RPMI8226 (cell line): ENCODE measurements at places on chromosomes 12 and 14.

DNA sequence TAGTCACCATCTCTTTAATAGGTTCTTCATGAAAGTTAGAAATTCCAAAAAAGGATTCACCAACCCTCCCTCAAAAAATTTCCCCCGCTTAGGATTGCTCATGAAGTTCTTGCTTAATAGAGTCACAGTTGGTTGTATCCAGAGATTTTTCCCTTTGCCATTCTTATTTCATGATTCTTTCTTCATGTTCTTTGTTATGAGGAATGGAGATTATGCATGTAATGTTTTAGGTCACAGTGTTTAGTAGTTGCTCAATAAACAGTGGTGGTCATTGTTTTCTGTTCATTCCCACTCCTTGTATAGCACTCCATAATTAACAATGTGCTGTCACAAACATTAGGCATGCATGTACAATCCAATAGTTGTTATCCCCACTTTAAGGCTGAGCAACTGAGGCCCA, 51.2 kb upstream of the RTRAF start:
- DNase-seq: no peak

DNA sequence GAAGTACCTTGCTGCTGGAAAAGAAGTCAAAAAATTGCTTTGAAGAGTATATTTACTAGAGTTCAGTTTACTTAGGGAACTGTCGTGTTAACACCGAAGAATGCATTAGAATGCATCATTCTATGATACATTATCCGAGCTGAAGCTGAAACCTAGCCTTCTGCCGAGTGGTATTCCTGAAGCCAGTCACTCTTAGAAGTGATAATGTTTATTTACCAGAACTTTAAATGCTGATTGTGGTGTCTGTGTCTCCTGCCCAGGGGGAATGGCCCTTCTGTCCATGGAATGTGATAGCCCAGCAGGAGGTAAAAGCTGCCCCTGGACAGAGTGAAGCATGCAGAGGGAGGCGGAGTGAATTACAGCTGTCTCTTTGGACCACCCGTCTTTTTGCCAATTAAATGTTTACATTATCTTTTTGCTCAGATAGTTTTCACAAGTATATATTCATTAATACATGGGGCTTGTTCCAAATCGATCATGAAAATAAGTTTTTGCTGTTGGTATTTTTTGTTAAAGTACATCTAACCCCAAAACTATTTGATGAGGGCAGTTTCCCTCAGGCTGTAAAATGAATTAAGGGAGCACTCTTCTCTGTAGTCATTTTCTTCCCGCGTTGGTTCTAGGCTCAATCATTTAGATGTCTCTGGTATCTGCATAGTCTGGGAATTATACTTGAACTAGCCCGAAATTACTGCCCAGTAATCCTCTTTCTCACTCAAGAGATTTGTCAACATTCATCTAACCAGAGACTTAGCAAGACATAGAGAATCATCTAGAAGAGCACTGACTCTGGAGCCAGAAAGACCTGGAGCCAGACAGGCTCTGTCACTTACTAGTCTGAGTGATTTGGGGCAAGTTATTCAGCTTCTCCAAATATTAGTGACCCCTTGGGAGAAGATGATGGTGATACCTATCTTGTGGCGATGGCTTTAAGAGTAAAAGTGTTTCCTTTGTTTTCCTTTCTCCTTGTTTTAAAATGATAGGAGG, 147.6 kb downstream of the CRADD start:
- no peak for DNase-seq

- DNase-seq: no peak
Observed at GRCh38 chr12:2925322-2925995, 33.7 kb upstream of the TEAD4 start.

DNA sequence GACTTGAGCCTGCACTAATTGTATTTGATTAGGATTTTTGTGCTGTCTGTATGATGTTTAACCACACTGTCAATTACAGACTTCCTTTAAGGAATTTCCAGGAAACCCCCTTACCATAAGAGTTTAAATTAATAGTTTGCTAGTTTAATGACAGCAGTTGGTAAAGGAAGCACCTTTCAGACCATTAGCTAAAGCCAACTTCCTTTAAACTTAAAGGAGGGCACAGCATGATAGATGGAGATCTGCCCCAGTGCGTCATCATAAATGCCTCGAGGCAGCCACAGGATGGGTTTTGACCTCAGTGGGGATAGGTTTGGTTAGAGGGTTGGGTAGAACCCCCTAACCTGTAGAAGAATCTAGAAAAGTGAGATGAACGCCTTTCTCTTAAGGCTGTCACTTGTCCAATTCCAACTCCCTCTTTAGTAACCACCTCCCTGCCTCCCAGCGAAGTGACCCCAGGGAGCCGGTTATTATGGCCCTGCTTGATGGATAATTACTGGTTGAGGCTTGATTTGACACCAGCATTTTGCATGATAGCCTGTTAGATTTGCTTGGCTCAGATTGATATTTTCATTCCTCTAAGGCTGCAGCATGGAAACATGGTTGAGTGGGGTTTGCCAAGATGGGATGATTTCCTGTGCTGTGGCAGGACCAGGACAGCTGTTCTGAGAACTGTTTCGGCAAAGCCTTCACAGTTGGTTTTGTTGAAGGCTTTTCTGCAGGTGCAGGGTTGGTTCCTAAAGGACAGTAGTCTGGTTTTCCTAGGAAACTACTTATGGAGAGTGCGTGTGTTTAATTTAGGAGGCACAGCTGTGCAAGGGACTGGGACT, 62.7 kb downstream of the CHST11 start:
- DNase-seq: no peak

DNA sequence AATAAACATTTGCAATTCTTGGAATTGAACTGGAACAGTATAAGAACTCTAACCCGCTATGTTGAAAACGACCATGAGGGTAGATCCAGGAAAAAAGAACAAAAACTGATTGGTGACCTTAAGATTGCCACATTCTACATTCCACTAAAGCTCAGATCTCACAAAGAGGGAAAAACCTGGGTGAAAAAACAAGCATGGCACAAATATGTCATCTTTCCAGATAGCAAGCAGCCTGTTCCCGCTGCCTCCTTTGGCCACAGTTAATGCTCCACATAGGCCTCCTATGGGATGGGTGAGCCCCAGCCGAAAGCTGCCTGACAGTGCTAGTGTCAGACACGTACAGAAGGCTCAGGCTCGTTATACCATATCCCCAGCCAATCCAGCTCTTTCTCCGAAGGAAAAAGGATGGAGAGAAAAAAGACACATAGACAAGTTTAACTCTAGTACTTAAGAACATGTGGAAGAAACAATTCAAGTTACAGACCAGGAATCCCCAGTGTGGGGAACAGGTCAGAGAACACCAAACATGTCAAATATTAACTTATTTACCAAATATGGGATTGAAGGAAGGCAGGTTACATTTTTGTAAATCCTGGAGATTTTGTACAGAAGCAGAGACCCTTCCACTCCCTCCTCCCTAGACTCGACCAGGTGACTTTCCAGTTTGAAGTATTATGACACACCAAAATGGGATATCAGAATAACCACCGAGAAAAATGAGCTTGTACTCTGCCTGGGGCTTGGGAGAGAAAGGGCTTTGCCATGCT, 14.7 kb downstream of the LETMD1 start:
- no peak for DNase-seq

GRCh38 chr12:4997939-4998338, 45.7 kb upstream of the KCNA5 start:
- no peak for DNase-seq

DNA sequence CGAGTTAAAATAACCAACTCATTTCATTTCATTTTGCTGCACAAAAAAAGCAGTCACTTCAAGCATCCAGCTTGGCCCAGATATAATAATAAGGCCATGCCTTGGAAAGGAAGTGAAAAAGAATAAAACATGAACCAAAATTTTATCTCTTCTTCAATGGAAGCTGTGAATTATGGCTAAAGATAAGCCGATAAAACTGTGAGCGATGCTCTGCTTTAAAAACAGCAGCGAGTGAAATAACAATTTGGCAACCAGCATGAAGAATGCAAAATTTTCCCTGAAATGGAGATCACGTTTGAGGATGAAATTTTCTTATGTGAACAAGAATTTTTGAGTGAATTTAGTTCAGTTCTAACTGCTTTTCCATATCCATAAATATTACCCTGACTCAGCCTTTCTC, 70.4 kb downstream of the KCNC2 start:
- DNase-seq: no peak

DNA sequence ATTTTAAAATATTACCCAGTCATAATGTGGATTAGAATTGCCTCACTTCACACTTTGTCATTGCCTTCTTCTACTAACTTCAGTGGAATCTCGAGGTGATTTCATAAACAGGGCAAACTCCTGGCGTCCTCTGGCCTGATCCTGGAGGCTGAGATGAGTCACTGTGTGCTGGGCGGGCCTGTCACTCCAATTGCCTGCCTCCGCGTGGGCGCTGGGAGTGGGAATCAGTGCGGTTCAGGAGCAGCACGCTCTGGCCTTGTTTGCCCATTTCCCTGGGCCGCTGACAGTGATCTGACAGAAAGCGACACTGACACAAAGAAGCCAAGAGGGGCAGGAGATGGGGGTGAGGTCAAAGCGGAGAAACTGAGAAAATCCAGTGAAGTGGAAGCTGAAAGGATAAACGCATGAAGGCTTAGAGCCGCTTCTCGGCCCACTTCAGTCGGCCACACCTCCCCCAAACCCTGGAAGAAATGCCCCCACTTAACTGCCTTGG, 29.7 kb downstream of the LGR5 start:
- DNase-seq: no peak

GRCh38 chr14:57632649-57633048, 139.0 kb upstream of the CCDC198 start:
- DNase-seq: no peak

- DNase-seq: no peak
Observed at GRCh38 chr12:19110221-19110940, 19.2 kb upstream of the PLEKHA5 start.

DNA sequence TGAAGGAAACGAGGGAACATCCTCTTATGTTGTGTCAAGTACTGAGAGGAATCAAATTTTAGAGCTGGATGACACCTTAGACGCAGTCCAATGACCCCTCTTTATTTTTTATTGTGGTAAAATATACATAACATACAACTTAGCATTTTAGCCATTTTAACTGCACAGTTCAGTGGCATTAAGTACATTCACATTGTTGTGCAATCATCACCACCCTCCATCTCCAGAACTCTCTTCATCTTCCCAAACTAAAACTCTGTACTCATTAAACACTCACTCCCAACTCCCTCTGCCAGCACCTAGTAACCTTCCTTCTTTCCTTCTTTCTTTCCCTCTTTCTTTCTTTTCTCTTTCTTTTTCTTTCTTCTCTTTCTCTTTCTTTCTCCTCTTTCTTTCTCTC, 97.2 kb upstream of the SLC24A4 start:
- no peak for DNase-seq

- peak; percentile 18 for DNase-seq
Observed at GRCh38 chr12:40137252-40137651, 31.4 kb upstream of the SLC2A13 start.

DNA sequence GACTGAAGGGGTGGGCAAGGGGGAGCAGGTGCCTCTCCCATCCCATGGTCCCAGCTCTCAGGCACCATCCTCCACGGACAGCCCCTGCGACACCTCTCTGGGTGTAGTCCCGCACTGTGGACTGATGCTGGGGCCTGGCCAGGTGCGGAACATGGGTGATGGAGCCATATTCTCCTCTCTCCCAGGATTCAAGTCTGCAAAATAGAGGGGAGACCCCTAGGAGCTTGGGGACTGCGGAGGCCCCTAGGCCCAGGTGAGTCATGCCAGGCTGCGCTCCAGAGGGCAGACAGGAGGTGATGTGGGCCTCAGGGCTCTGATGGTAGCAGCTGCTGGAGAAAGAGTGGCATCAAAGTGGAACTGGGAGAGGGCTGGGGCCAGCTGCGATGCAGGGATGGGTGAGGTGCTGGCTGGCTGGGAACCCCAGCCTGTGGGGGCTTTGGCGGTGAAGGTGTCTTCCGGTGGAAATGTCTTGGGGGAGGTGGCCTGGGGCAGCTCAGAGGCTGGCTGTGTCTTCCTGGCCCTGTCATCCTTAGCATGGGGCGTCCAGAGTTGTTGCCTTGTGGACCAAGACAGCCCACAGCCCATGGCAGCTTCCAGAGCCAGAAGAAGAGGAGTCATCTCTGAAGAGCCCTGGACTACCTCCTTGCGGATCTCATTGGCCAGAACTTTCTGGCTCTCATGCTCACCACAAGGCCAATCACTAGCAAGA, 149.1 kb downstream of the KIF26A start:
- DNase-seq: no peak

- DNase-seq: no peak
Observed at GRCh38 chr14:56745097-56745496, 65.2 kb downstream of the OTX2 start.

- no peak for DNase-seq
Observed at GRCh38 chr12:48786591-48787544, 2.0 kb downstream of the ADCY6 start.

DNA sequence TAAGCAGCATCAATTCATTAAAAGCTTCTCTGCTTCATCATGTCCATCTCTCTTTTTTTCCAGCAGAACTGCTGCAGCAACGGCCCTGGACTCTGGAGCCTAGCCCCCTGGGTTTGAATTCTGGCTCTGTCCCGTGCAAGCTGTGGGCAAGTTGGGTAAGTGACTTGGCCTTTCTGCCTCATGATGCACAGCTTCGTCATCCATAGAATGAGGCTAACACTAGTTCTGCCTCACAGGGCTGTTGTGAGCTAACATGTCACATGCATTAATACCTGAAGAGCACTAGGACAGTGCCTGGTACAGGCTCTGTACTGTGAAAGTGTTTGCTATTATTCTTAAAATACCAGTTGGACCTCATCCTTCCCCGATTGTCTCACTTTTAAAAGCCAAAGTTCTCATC, 4.2 kb downstream of the KRT82 start:
- DNase-seq: no peak

GRCh38 chr12:113569806-113570205, 98.1 kb upstream of the LHX5 start:
- DNase-seq: no peak

GRCh38 chr14:94827711-94828447, 58.0 kb upstream of the GSC start:
- no peak for DNase-seq

DNA sequence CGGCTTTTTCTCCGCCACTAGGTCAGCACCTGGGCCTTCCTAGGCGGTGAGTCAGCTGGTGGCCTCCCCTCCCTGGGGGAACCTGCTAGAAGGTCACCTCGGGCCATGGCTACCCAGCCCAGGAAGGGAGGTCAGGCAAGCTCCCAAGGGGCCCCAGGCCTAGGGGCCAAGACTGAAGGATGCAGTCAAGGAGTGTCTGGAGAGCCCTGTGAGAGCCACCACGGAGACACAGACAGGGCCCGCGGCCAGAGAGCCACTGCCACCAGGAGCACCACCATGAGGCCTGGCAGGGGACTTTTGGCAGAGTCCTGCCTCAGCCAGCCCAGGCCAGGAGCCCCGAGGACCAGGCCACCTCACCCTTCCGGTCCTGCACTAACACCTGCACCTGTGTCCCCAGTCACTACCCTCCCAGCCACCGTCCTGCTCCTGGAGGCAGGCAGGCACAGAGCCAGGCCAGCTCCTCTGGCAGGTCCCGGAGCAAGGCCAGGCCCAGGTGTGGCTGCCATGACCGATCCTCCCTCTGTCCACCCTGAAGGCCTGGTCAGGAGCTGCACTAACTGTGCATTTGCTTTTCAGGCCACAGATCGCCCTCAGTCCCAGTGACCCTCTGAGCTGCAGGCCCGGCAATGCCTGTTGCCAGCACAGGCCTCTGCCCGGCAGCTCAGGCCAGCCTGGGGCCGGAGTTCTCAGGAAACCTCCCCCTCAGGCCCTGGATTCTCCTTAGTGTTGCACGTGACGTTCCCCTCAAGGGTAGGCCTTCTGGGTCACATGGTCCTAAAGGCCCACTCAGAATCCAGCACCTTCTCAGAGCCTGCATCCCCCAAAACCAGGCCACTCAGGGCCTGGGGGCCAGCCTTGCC, 6.9 kb downstream of the PHETA1 start:
- peak; percentile 29 for DNase-seq
